ENCODE measurements at places on chromosomes 13 and 19.

GRCh38 chr13:42777467-42777866, 3.9 kb upstream of the FAM216B start:
- DNase-seq, result no peak

DNA sequence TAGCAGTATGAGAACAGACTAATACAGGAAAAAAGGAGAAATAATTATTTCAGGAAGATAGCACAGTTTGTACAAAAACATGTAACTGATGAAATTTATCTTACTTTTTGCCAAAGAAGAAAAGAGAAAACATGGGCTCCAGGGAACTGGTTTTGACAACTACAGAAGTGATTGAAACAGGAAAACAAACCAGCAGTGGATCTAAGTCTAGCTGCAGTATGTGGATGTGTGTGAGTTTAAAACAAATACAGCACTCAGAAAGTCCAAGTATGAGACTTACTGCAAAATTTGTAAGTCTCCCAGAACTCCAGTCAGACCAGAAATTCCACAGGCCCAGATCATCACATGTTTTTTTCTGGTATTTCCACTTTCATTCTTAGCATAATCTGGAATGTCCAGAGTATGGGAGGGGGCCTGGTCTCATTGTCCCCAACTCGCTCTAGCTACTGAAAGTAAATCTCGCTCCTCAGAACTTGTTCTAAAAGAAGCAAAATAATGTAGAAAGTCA, 259.5 kb downstream of the NHLRC3 start:
- DNase-seq, result no peak

GRCh38 chr13:30082391-30082790, 225.0 kb downstream of the KATNAL1 start:
- no peak for DNase-seq

DNA sequence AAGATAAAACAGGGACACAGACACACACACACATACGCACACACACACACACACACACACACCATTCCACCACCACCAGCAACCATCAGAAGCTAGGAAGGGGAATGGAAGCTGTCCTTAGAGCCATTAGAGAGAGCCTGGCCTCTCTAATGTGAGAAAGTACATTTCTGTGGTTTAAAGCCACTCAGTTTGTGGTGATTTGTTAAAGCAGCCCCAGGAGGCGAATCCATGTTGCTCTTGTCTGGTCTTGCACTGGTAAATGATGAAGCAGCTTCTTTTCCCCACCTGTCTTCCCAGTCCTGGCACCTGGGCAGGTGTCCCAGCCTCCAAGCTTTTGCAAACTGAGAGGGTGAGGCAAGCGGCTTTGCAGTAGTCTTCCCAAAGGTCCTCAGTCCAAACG, 118.9 kb upstream of the KL start:
- no peak for DNase-seq

DNA sequence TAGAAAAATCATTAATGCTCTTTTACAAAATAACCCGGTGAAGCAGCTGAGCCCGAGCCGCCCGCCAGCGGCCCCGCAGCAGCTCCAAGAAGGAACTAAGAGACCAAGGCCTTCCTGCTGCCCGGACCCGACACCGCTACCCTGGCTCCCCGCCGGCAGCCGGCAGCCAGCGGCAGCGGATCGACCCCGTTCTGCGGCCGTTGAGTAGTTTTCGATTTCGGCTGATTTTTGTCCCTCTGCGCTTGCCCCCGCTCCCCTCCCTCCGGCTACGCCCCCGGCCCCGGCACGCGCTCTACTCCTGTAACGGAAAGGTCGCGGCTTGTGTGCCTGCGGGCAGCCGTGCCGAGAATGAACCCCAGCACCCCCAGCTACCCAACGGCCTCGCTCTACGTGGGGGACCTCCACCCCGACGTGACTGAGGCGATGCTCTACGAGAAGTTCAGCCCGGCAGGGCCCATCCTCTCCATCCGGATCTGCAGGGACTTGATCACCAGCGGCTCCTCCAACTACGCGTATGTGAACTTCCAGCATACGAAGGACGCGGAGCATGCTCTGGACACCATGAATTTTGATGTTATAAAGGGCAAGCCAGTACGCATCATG, at the start of gene PABPC3:
PABPC3 (plus strand) TSS at position 286 of the 603 bp plus-strand sequence; CDS start at position 349, 63 bp downstream.
- DNase-seq, result no peak

DNA sequence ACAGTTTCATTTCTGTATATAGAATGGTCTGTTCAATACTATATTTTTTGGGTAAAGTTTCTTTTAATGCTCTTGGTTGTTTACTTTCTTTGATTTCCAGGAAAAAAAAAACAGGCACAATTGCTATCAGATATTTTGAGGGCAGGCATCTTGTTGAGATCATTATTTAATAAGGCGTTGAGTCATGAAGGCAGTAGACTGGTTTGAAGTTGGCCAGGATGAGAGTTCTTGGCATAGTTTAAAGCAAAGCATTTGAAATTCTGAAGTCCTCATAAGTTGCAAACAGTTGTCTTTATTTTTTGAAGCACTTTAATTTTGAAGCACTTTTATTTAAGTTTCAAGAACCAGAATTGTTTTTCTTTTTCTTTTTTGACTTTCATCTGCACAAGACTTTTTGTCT, 2.6 kb upstream of the ZNF175 start:
- no peak for DNase-seq

- DNase-seq, result peak; percentile 19
These were observed 2.2 kb downstream of the KBTBD6 start for GRCh38 chr13:41130356-41130755.

- no peak for DNase-seq
These were observed 38.1 kb downstream of the NUFIP1 start for GRCh38 chr13:44951184-44951583.

- no peak for DNase-seq
These were observed 21.2 kb downstream of the TMPRSS9 start for GRCh38 chr19:2381148-2381820.

GRCh38 chr13:105937451-105937850, 598.0 kb downstream of the EFNB2 start:
- no peak for DNase-seq

- no peak for DNase-seq
These were observed 168.3 kb upstream of the RNF113B start for GRCh38 chr13:98345107-98345935.

DNA sequence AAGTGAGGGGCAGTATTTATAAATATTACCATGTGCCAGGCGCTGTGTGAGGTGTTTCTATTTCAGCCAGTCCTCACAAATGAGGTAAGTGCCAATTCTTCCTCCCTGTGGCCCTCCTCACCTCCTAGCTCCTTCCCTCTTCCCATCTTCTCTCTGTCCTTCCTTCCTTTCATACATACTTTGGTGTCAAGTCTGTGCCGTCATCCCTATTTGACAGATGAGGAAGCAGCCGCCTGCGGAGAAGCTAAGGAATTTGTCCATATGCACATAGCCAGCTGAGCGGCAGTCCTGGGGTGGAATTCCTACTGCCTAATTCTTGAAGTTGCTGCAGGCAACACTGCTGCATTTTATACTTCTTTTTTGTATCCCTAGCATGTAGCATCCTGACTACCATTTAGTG, 150.8 kb downstream of the B3GLCT start:
- no peak for DNase-seq

GRCh38 chr19:45419396-45419795, 4.3 kb downstream of the ERCC1 start:
- DNase-seq, result peak; percentile 36

- no peak for DNase-seq
These were observed 93.0 kb downstream of the ITGBL1 start for GRCh38 chr13:101545521-101545920.

GRCh38 chr19:43779147-43779819, 1.5 kb downstream of the KCNN4 start:
- no peak for DNase-seq

DNA sequence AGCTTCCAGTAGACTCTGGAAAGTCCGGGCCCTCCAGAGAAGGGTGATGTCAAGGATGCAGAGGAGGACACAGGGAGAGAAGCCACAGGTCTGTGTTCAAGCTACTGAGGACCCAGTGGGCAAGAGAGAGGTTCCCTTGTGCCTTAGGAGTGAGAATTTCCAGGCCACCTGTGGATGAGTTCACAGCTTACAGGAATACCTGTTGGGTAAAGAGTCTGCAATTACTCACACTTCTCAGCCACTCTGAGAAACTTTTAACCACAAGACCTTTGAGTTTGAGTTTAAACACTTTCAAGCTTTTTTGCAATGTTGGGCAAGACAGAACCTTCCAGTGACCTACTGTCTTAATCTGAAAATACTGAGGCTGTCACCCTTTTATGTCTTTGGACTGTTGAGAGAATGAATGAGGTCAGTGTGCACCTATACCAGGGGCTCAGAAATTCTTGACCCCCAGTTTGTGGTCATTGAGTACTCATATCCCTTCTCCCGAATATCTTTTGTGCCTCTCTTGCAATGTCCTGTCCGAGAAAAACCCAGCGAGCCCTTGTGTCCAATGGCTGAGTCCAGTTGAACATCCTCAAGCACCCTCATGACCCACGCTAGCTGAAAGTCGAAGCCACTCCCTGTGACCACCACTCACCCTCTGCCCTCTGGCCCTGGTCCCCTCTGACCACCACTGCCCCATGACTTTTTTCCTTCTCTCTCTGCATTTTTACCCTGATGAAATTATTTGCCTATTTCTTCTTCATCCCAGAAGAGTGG, 368.5 kb upstream of the ZNF507 start:
- no peak for DNase-seq

GRCh38 chr13:23771956-23772355, 117.2 kb downstream of the MIPEP start:
- DNase-seq, result no peak

- DNase-seq, result no peak
These were observed 167.1 kb downstream of the PCDH9 start for GRCh38 chr13:67063036-67063435.

- no peak for DNase-seq
These were observed 659.2 kb downstream of the UQCRFS1 start for GRCh38 chr19:28553764-28554163.

- DNase-seq, result no peak
These were observed 20.7 kb downstream of the GARRE1 start for GRCh38 chr19:34274827-34275625.

- no peak for DNase-seq
These were observed 2781.6 kb upstream of the PCDH20 start for GRCh38 chr13:64197232-64197631.

- no peak for DNase-seq
These were observed 416 bp upstream of the DOCK9 start for GRCh38 chr13:98978280-98978679.

DNA sequence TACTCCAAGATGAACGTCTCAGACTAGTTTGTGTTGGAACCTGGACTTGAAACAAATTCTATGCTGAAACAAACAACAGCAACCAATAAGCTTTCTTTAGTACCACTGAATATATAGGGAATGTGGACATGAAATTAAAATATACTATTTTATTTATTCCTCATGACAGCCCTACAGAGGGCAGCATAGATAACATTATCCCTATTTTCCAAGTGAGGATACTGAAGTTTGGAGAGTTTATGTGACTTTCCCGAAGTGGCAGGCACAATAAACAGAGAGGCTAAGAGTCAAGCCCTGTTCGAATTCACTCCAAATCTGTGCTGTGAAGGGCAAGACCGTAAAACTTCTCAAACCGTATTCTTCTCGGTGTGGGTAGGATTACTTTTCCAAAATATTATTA, 509.9 kb upstream of the GPC6 start:
- DNase-seq, result no peak

- no peak for DNase-seq
These were observed 2.6 kb downstream of the LENG1 start for GRCh38 chr19:54156953-54157352.

DNA sequence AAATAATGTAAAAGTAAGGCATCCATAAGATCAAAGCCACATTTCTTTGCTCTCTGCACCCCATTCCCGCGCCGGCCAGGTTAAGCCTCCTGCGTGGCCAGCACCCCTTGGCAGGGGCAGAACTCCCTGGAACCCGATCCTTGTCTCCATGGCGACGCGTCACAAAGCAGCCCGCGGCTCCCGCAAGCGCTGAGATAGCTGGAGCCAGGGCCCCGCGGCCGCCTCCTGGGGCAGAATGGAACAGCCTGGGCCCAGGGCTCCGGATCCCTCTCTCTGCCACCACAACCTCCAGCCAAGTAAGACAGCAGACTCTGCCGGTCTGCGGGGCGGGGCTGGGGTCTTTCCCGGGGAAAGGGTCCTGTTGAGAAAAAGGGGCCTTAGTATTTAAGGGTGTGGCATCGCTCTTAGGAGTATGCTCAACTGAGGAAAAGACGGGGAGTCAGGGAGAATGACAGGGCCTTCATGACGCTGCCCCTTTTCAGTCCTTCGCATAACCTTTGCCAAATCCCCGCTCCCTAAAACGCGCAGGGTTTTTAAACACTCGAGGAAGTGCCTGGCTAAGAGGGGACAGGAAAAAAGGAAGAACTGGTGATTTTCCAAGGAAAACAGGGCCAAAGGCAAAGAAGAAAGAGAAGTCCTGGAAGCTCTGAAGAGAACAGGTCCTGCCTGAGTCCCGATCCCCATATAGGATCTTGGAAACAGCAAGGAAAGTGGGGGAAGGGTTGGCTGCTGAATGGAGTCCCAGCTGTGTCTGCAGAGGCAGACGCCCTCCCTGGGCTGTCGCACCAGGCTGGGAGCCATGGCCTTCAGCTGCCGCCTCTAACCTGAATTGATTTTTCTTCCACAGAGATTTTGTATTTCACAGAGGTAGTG, at the start of gene TEX26:
TEX26 (plus strand) TSS at position 176 of the 873 bp plus-strand sequence; CDS start at position 236, 60 bp downstream.
- DNase-seq, result no peak

- DNase-seq, result no peak
These were observed 767.7 kb downstream of the LIG4 start for GRCh38 chr13:107447591-107447990.

GRCh38 chr13:61045251-61045650, 370.4 kb downstream of the PCDH20 start:
- DNase-seq, result no peak

- peak; percentile 53 for DNase-seq
These were observed at the start of gene PRR36 for GRCh38 chr19:7874076-7874896. PRR36 (minus strand) TSS chr19:7874390; CDS start chr19:7873689, 701 bp downstream.

DNA sequence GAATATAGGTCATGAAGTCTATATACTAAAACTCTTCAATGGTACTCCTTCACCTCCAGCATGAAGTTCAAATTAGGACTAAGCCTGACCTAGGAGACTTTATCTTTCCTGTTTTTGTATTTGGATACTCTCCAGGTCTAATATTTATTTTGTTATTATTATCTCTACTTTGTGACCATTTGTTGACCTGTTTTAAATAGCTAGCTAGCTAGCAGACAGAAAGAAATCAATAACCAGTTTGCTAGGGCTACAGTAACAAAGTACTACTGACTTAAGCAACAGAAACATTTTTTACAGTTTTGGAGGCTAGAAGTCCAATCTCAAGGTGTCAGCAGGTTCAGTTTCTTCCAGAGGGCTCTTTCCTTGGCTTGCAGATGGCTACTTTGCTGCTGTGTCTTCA, 15.1 kb upstream of the DACH1 start:
- no peak for DNase-seq

GRCh38 chr19:44603201-44603945, 10.0 kb upstream of the IGSF23 start:
- no peak for DNase-seq

- DNase-seq, result peak; percentile 43
These were observed 24.1 kb downstream of the SLC25A30 start for GRCh38 chr13:45393941-45394570.
